ENCODE measurements at places on chromosomes 11 and 22.
A peak's percentile ranks its signal among the peaks of the same experiment; 100 is the strongest.

DNA sequence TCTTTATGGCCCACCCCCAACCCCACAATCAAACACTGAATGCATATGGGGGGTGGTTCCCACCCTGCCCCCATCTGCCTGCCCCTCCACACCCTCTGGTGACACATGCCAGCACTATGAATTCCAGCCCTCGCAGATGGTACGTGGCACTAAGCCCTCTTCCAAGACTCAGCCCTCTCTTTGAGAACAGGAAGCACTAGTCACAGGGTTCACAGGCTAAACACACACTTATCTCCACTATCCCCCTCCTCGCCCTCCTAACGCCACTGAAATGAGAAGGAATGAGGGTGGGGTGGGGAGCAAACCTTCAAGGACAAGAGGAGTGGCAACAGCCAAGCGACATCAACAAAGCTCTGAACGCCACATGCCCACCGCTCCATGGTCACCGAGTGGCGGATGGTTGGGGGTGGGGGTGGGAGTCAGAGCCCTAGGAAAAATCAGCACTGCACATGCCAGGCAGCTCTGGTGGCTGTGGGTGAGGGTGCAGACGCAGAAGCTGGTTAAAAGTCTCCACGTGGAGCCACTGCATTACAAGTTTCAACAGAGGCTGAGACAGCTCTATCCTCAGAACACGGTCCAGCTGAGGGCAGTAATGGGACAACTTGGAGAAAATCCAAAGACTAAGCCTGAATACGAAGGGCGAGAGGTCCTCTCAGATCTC, 33.6 kb downstream of the TMEM184B start:
- no peak for DNase-seq

DNA sequence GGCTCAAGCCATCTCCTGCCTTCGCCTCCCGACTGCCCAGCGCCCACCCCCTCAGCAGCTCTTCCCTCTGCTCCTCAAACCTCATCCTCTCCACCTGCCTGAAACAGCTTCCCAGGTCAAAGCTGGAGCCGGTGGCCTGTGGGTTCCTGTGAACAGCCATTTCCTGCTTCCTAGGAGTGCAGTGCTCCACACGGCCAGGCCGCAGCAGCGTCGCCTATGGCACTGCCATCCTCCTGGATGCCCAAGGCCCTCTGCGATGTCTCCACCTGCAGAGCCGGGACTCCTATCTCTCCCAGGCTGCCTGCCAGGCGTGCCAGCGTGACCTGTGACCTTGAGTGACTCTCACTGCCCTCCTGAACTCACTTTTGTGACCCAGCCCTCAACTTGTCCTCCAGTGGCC, 24.6 kb downstream of the PPM1F start:
- DNase-seq = no peak

- DNase-seq = peak; percentile 34
Measured at GRCh38 chr11:10208131-10208575, 85.9 kb downstream of the SBF2 start.

DNA sequence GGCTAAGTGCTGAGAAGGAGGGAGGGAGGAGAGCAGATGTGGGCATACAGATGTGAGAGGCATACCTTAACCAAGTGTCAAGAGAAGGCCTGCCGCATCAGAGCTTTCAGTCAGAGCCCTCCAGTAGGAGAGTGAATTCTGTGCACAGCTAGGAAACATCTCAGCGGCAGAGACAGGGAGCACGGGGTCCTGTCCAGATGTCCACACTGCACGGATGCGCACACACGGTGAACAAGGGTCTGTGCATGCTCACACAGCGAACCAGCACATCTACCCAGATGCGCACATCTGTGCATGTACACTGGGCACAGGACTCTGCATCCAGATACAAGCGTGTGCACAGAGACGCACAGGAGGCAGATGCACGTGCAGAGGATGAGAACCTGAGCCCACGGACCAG, 778.0 kb downstream of the BRD1 start:
- DNase-seq = no peak

DNA sequence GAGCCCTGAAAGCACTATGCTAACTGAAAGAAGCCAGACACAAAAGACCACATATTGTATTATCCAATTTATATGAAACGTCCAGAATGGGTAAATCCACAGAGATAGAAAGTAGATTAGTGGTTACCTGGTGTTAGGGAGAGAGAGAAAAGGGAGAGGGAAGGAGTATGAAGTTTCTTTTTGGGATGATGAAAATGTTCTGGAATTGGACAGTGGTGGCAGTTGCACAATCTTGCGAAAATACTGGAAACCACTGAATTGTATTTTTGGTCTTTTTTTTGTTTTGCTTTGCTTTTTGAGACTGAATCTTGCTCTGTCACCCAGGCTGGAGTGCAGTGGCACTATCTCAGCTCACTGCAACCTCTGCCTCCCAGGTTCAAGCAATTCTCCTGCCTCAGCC, 63.5 kb downstream of the MRTFA start:
- DNase-seq = no peak

DNA sequence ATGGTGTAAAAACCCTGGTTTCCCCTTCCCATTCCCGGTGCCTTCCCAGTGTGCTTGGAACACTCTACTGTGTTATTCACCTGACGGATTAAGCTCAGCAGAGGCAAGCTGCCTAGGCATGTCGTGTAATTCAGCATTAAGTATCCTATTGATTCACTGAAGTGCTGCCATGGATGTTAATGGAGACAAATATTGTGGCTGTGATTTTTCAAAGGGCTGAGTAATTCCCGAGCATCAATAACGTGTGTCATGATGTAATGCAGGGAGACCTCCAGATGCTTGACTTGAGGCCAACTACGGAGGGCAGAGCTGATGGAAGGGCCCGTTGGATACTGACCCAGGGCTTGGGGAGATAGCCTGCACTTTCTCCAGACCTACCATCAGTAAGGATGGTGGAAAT, 269.0 kb downstream of the ST3GAL4 start:
- DNase-seq = no peak

GRCh38 chr22:24485608-24486007, 9.5 kb upstream of the UPB1 start:
- no peak for DNase-seq

- no peak for DNase-seq
Measured at GRCh38 chr22:43570531-43571165, 158.8 kb downstream of the MPPED1 start.

DNA sequence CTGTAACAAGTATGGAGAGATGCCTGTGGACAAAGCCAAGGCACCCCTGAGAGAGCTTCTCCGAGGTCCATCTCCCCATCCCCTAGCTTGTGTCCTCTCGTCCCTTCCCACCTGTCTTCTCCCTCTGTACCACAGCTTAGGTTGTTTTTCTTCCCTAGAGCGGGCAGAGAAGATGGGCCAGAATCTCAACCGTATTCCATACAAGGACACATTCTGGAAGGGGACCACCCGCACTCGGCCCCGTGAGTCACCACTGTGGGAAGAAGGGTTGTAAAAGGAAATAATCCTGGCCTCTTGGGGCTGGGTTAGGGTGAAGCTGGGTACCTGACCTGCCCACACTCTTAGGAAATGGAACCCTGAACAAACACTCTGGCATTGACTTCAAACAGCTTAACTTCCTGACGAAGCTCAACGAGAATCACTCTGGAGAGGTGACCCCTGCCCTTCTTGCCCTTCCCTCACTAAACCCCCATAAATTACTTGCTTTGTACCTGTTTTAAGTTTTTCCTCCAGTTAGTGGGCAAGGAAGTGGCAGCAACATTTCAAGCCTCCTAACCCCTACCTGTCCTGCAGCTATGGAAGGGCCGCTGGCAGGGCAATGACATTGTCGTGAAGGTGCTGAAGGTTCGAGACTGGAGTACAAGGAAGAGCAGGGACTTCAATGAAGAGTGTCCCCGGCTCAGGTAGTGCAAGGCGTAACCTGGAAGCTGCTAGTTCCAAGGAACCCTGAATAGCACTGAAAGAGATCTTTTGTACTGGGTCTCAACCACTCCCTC, 3.1 kb downstream of the TAF10 start:
- DNase-seq = no peak

DNA sequence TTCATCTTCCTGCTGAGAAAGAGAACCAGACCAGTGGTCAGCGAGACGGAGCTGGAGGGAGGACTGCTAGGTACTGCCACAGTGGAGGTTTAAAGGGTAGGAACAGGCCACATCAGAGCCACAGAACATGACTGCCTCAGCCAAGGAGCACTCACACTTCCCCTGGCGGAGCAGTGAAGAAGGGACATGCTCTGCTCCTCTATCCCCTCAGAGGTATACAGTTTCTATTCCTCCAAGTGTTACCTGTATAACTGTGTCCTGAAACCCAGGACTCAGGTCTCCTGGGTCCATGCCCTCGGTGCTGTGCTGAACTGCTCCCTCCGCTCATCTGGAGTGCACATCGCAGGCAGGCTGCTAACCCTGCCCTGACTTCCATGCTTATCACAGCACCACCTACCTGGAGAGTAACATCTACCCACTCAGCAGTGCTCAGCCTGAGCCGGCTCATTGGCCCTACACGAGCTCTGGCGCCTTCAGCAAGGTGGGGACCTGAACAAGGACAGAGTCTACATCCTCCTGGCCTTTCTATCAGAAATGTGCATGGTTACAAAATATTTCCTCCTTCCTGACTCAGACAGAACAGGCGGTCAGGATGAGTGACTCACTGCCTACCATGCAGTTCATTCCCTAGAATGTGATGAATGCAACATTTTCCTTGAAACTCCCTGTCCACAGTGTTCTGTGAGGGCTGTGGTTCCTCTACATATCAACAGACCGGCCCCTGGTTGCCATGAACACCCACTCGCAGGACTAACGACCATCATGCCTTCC, 52.9 kb downstream of the C11orf58 start:
- peak; percentile 91 for DNase-seq

DNA sequence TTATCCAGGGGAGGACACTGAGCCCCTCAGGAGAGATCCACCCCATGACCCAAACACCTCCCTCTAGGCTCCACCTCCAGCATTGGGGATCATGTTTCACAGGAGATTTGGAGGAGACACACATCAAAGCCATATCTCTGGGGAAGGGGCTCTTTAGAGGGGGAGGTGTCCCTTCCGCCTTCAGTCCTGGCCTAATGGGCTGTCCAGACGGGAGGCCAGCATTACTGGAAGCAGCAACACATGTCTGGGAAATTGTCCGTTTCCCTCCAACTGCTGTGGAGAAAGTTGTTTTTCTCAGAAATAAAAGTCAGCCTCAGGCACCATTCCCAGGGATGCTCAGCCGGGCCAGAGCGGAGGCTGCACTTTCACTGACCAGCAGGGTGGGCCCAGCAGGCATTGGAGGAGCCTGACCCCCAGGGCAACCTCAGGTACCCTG, 9.5 kb downstream of the CACNA1I start:
- no peak for DNase-seq

DNA sequence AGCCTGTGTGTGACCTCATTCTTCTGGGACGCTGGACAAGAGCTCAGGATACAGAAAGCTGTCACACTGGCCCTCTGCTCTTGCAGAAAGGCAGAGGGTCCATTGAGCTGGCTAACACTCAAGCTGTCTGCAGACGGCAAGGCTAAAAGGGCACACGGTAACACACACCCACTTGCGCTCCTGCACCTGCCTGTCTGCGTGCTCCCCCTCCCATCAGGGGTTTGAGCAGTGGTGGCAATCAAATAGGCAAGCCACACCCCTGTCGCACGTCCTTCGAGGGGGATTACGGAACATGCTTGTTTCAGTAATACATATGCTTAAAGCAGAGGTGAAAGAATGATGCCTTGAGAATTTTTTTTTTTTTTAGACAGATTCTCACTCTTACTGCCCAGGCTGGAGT, 7.1 kb upstream of the QSER1 start:
- DNase-seq = no peak

- no peak for DNase-seq
Measured at GRCh38 chr11:22730319-22730718, 63.9 kb downstream of the GAS2 start.

DNA sequence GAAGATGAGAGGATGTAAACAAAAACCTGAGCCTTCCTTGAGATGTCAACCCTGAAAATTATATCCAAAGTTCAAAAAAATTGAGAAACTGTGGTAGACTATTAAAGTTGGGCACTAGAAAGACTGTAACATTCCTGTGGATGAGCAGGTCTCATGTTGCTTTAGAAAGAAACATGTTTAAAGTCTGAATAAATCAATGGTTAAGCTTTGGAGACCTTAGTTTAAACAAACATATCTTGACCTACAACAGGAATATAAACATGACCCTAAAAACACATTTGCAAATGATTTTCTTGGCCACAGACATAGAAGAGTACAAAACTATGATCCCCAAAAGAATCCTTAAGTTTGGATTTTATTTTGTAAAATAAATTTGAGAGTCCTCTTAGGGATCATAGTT, 38.1 kb upstream of the PCF11 start:
- DNase-seq = no peak

- DNase-seq = no peak
Measured at GRCh38 chr11:95592471-95592870, 197.1 kb downstream of the FAM76B start.

DNA sequence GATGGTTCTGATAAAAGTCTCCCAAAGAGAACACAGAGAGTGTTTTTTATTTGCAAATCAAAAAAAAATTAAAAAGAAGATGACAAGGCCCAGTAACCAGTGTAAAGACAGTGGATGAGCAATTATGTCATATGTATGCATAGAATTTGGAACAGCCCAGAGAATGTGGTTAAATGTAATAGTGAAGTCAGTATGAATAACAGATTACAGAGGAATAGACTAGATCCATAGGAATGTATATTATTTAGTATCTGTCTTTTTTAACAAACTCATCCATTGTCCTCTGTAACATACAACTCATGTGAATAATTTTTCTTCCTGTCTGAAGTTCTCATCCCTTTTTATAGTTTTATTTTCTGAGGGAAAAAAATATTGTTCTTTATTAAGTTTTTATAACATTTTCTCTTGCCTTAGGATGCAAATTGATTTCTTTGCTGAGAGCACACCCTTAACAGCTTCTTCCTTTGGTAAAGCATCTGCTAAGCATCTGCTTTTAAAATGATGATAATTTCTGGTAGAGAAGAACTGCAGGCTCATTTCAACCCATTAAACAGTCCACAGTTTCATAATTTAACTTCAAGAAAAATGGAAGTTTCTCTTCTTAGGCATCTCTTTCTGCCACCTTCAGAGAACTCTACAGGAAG, 266.5 kb upstream of the MTNR1B start:
- no peak for DNase-seq

- DNase-seq = no peak
Measured at GRCh38 chr11:119891055-119891768, 162.2 kb upstream of the NECTIN1 start.

GRCh38 chr11:114478768-114479167, 39.5 kb downstream of the REXO2 start:
- no peak for DNase-seq

- no peak for DNase-seq
Measured at GRCh38 chr11:134584001-134584561, 172.0 kb upstream of the B3GAT1 start.

GRCh38 chr11:16825968-16826367, 87.5 kb downstream of the C11orf58 start:
- DNase-seq = no peak

GRCh38 chr22:27213294-27213693, 555.9 kb downstream of the MIAT start:
- DNase-seq = peak; percentile 53

DNA sequence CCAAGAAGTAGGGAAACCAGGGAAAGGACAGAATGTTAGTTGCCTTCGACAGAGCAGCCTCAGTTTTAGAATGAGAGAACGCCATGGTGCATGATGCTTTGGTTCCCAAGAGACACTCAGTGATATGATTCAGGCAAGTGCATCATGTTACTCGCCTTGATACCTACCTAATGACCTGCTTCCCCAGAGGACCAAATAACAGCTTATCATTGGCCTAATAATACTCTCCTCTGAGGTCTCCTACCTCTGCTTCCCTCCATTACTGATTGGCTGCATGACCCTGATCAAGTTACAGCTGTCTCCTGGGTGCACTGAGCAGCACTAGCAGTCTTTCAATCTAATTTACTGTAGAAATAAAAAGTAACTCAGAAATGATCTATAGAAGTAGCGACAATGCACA, 979.7 kb upstream of the FAT3 start:
- no peak for DNase-seq
